ENCODE measurements at places on chromosomes 1 and 21.

DNA sequence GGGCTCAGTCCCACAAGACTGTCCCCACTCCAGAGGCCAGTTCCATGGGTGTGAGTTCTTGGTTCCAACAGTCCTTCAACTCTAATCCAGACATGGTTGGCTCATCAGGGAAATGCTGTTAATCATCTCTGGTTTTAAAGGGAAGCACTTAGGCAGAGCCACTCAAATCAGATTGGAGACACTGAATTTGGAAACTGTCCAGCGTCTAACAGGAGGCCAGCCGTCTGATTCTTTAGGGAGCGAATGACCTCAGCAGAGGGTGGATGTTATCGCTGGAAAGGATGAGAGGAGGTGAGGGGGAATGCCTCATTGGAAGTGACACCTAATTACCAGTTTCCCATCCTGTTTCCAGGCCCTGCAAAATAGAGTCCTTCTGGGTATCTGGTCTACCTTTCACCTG is 22.8 kb upstream of the LRRC38 start:
- DNase-seq: no peak

DNA sequence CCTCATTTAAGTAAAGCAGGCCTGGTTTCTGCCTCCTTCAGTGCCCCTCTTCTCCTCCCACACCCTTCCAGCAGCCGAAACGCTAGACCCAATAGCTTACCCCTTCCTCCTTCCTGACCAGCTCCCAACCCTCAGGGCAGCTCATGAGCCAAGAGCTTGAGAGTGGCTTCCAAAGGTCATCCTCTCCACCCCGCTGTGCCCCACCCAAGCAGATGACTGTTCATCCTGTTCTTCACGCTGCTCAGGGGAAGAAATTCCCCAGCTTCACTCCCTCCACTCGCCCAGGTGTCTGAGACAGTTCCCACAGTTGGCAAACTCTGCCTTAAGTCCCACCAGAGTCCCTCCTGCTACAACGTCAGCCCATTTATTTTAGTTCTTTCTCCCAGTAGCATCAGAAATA is 23.4 kb downstream of the ARHGEF19 start:
- no peak for DNase-seq

DNA sequence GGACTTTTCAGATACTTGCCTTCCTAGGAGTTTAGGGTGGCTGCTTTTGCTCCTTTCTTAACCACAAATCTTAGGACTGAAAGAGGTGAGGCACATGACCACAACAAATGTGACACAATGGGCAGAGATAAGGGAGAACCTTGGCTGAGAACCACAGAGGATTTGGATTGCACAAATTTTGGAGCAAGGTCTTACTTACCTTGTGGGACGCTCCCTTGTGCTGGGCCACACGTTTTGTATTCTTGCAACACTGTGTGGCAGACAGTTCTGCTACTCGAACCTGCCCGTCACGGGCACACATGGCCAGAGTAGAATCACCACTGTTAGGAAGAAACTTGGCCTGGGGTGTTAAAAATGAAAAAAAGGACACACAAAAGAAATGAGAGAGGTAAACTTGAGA is 23.9 kb downstream of the DCAF8 start:
- no peak for DNase-seq

GRCh38 chr1:54054438-54054749 is 986 bp downstream of the TCEANC2 start:
- DNase-seq: no peak

GRCh38 chr1:233081735-233082134 is 131.3 kb downstream of the NTPCR start:
- DNase-seq: no peak

- no peak for DNase-seq
Observed at GRCh38 chr1:93659822-93660503, 21.7 kb downstream of the BCAR3 start.

- no peak for DNase-seq
Observed at GRCh38 chr21:15255261-15255660, 190.5 kb upstream of the NRIP1 start.

- no peak for DNase-seq
Observed at GRCh38 chr1:46490406-46490655, 695 bp downstream of the DMBX1 start.

DNA sequence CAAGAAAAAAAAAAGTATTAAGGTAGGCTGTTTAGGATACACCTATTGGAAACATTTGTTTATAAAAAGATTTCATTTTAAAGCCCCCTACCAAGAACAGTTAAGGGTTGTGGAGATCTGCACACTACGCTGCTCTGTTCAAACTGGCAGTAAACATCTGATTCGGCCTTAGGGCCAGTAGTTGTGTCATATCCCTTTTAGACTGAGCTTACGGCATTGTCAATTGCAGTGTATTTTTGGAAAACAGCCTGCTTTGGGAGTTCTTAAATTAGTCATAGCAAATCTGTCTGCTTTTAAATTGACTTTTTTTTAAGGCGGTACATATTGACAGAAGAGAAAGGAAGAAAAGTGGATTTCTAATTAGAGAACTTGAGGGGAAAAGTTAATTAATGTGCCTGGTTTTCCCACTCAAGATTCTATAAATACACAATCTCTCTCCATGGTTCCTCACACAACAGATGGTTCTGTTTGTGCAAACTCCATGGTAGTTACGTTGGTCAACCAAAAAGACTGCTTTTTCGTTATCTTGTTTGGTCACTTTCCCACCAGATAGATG is 1.7 kb upstream of the ELK4 start:
- no peak for DNase-seq

GRCh38 chr1:53310847-53311681 is 16.8 kb downstream of the LRP8 start:
- no peak for DNase-seq

DNA sequence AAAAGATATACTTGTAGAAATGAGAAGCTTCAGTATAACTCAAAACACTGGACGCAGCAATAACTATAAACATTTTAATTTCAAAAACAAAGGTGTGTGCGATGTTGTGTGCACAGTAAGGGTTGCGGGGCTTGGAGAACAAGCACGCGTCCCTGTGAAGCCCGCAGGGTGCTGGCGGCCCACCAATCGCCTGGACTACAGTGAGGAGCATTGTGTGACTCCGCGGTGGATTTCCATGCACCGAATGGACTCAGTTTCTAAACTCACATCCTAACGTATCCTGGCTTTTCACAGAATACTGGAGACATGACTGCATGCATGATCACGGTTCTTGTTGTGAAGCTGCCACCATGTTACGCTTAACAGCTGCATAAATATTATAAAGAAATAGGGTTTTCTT is 33.0 kb downstream of the NTPCR start:
- DNase-seq: no peak
